DMS153 (cell line): ENCODE measurements at places on chromosomes 5 and 9.

DNA sequence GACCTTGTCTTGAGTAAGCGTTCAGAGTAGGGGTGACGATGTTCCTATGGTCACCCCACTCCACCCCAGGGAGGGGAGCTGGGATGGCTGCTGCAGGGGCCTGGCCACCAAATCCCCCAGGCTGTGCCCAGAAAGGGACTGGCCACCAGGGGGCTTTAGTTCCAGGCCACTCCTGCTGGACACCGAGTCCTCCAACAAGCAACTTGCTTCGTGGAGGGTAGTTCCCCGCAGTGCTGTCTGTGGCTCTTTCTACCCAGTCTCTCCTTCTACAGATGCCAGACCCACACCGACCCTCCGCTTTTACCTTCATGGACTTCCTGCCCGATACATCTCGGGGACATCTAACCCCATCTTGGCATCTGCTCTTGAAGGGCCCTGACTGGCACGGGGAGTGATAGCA lies 35.7 kb upstream of the GABRP start:
- DNase-seq: no peak

- DNase-seq: no peak
Measured at GRCh38 chr9:86282979-86283535, 719 bp upstream of the ISCA1 start.

GRCh38 chr5:150529555-150529954 lies 21.6 kb downstream of the NDST1 start:
- no peak for DNase-seq

DNA sequence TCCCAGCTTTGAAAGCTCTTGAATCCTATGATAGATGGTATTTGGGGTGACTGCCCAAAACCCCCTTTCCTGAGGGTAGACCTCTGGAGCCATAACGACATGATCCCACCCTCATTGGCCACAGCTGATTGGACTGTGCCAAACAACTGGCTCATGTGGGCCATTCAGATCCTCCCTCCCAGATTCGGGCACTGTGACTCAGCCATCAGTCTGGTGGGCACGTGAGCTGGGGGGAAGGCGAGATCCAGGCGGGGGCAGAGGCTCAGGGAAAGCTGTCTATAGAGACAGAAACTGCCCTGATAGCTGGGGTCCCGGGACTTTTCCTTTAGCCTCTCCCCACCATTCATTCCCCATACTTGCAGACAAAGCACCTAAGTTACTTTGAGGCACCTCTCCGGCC lies 15.1 kb upstream of the NCS1 start:
- no peak for DNase-seq

DNA sequence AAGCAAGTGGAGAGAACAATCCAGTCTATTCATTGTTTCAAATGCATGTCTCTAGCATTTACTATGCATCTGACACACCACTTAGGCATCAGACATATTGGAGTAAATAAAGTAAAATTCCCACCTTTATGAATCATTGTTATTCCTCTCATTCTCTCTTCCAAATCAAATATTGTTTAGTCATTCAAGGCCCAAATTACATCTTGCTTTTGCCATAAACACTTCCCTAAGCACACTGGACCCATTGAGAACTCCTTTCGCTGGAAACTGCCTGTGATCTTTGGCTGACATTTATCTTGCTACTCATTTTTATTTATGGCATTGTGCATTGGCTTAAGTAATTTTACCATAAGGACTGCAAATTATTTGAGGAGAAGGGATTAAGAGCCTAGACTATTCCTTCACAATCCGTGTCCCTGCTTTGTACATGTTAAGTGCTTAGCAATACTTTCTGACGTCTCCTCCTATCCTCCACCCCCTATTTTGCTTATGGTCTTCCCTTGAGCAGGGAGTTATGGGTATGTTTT lies 7.4 kb downstream of the C5orf46 start:
- DNase-seq: no peak

- DNase-seq: no peak
Measured at GRCh38 chr9:93185266-93186214, 1.6 kb downstream of the WNK2 start.

DNA sequence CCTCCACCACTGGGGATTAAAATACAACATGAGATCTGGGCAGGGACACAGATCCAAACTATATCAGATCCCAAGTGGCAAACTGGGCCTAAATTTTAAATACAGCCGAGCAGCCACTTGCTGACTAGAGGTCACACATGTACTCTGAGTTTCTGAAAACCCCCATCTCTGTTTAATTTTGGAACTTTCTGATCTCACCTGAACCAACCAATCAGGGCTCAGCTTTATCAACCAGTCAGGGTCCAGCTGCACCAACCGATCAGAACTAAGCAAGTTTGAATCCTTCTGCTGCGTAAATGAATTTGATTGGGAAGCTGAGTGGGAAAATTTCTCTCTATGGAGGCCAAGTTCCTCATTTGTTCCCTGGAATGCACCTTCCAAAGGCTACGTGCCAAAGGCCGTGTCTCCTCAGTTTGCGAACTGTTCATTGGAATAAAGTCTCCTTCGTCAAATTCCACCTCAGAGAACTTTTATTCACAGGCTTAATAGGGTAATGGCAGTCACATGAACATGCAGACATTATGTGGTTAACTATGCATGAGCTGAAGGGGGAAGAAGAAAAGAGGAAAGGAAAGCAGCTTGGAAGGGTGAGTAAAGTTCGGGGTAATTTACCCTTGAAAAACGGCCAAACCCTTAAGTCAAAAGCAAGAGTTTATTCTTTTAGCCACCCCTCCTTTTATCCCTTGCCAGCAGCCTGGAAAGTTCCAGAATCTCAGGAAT lies 3.7 kb downstream of the CD180 start:
- DNase-seq: no peak

GRCh38 chr5:139844472-139845145 lies 49.0 kb downstream of the PSD2 start:
- DNase-seq: peak; percentile 0

DNA sequence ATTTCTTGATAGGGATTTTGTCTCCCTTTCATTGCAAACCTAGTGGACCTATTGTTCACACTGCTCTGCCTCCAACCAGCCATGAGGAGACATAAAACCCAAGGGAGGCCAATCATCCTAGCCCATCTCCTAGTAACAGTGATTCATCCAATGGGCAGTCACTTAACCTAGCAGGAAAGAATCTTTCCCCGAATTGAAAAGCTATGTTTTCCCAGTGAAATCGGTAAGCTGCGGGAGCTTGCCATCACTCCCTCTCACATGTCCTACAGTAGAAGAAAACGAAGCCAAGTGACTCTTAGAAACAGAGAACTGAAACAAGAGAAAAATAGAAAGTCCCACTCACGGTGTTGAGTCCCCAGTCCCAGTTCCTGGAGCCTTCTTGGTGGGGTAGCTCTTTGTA lies 123.3 kb downstream of the SUSD1 start:
- DNase-seq: no peak

GRCh38 chr9:134403292-134403681 lies 77.0 kb downstream of the RXRA start:
- no peak for DNase-seq

DNA sequence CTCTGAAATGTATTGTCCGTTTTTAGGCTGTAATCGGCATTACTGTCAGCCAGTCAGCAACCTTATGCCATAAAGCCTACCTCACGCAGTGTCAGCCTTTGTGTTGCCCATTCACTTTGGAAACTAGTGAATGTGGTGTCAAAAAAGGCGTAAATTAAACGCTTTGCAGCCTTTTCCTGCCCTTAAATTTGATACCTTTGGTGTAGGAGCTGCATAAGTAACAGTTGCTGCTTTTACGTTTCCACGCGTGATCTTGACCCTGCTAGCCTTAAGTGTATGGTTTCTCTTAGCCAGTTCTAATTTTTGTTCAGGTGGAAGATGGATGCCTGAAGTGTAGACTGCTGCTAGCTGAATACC lies 257.7 kb downstream of the EPB41L4A start:
- DNase-seq: no peak

GRCh38 chr5:150446583-150446982 lies 3.0 kb downstream of the RPS14 start:
- DNase-seq: no peak
